Activated CD4-positive, alpha-beta memory T cell treated with anti-CD3 and anti-CD28 coated beads for 36 hours (primary cell): ENCODE measurements at places on chromosomes 16 and 17. TPM values are rescaled to one million over a fixed set of nuclear protein-coding genes. Genes with fewer than 3 reads are reported as not detected.

DNA sequence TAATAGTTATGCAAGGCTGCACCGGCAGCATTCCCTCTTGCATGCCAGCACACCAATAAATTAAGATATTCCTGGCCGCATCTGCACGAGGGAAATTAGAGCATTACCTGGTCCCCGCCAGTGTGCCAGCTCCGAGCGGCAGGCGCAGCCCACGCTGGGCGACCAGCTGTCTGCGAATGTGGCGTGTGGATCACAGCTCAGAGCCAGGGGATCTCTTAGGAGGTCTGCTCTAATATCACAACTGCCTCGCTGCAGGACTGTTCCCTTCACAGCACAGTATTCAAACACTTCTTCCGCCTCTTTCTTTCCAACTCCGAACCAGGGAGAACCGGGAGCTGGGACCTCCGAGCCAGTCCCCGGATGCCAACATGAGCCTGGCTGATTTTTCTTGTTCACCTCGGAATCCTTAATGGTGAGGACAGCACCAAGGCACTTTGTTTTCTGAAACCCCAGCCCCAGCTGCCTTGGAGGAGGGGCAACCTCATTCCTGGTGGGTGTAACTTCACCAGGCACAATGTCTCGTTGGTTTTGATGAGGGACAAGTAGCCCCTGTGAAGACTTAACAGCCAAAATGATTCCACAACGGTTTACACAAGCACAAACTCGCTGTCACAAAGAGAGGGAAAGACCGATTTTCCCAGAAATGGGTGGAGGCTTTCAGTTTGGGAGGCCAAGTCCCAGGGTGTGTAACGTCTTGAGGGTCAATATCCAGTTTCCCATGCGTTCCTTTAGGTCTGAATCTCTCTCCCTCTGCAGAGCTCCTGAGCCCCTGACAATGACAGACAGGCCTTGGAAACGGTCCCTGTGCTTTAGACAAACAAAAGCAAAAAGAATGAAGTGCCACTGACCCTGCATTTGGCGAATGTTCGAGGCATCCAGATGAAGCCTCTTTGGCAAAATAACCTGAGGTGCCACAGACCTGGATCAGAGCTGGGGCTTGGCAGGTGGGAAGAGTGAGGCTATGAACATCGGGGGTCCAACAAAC is 213.2 kb downstream of the C16orf78 start:
- no peak for DNase-seq
- H3K4me3 ChIP-seq = no peak overlapping the region
- no peaks in the 10 kb centered on the region for H3K4me1 ChIP-seq

- DNase-seq = no peak
- H3K4me3 ChIP-seq = no peak overlapping the region
- no peaks in the 10 kb centered on the region for H3K27me3 ChIP-seq
- H3K4me1 ChIP-seq = no peaks in the 10 kb centered on the region
Measured at GRCh38 chr16:58034128-58034685, 8.7 kb downstream of the MMP15 start.

- no peak overlapping the region for H3K4me3 ChIP-seq
- no peaks in the 10 kb centered on the region for H3K27me3 ChIP-seq
- no peak for DNase-seq
- no peak overlapping the region for H3K27ac ChIP-seq
Measured at GRCh38 chr16:22126037-22126558, 33.8 kb downstream of the VWA3A start.

DNA sequence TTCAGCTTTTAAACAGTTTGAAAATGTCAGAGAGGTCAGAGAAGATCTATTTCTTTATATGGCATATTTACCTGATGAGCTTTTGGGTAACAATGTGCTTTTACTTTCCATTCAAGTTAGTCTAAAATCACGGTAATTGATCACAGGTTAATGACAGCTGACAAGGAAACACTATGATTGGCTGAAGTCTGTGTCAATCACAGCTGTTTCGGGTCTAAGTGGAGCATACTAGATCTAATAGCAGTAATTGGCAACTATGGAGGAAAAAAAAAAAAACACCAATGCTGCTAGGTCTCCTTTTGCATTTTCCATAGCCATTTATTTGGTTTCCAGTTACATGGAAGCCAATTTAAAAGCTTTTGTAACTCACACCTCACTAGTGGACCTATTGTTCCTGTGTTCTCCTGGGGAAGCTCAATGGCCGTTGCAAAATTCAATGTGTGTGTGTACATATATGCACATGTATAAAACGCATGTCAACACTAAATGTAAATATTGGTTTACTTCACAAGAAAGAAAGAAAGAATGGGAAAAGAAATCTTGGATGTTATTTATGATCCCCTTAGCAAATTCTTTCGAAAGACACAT is 568.3 kb upstream of the ZFHX3 start:
- H3K4me1 ChIP-seq = no peaks in the 10 kb centered on the region
- H3K27me3 ChIP-seq = no peaks in the 10 kb centered on the region
- no peaks in the 10 kb centered on the region for H3K36me3 ChIP-seq

DNA sequence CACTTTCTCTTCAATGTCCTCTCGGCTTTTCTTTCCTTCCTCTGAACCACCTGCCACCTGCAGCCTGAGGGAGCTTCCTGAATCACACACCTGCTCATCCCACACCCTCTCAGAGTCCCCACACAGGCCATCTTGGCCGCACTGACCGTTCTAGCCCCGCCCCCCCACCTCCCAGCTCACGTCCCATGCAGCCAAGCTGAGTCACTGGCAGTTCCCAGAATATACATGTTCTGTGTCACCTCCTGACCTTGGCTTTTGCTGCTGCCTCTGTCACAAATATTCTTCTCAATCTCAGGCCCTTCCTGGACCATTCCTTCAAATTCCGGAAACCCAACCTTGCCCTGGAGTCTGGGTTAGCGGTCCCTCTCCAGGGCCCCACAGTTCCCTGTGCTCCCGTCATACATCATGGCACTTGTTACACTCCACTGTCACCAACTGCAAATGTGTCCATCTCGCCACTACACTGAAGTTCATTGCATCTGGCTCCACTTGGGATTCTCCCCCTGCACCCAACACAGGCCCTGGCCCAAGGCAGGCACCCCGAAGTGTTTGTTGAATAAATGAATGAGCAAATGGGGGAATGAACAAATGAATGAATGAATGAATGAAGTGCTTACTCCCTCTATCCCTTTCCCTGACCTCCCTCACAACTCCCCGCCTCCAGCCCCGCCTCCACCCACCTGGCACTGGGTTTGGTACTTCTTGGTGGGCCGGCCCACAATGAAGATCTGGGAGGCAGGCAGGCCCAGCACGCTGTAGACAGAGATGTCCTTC is 12.8 kb downstream of the PIMREG start:
- H3K4me3 ChIP-seq = no peak overlapping the region
- H3K27ac ChIP-seq = no peak overlapping the region
- H3K27me3 ChIP-seq = no peaks in the 10 kb centered on the region
- H3K36me3 ChIP-seq = no peaks in the 10 kb centered on the region

- no peak for DNase-seq
- H3K27ac ChIP-seq = no peak overlapping the region
Measured at GRCh38 chr16:363766-364490, 6.4 kb downstream of the MRPL28 start.

DNA sequence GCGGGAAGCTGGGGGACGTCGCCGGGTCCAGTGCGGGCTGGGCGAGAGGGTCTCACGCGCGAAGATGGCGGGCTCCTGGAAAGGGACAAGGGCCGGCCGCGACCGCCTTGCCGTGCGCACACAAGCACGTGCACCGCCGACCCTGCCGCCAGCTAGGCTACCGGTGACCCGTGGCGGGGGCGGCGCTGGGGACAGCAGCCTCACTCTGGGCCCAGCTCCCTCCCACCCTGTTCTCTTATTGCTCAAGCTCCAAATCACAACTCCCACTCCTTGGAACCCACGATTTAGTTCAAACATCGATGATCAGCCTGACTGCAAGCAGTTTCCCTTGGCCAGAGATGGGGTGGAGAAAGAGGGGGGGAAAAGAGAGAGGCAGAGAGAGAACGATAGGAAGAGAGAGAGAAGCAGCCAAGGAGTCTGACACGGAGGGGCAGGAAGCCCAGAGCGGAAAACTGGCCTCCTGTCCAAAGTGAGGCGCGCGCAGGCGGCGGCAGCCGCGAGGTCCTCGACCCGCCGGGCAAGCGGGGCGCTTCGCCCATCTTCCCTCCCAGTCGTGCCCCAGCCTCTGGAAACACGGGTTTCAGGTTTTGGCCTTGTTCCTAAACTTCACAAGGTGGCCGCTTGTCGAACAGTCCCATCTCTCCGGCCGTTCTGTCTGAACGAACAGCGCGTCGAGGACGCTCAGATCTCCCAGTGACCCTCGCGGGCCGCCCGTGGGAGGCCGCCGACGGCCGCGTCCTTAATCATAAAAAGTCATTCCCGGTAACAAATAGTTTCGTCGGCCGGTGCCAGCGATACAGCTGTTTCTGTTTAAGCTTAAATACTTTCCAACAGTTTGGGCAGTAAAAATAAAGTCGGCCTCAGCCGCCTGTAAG is 1.7 kb upstream of the CBX8 start:
- DNase-seq = peak; percentile 17
- H3K27ac ChIP-seq = no peak overlapping the region
- H3K27me3 ChIP-seq = peaks cover 38% of the 10 kb centered on the region
- H3K4me3 ChIP-seq = peak overlapping the region; percentile 13
- H3K36me3 ChIP-seq = no peaks in the 10 kb centered on the region

DNA sequence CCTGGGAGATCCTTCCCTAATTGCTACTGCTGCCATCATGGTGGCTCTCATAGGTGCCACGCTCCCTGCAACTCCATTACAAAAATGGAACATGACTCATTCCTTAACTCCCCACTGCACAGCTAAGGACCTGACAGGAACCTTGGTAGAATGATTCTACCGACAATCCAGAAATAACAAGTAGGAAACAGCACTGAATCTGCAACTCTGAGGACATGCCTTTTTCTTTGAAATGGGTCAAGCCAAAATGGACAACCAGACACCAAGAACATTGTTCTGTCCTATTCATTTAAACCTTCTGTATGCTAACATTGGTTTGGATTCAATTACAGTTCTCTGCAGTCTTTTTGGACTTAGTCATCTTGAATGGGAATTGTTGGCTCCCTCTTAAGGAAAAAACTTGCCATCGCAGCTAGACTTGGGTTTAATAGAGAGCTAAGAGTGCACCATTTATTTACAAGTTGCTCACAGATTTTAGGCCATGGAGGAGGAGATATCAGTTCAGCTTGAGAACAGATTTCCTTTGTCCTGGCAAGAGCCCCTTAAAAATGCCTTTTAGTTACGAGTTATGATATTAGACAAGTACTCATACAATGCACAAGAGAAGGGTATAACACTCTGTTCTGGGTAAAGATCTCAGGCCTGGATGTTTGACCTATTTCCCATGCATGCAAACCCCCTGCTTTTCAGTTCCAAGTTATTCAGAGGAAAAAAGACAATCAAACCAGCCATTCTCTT is 20.9 kb upstream of the NSRP1 start:
- H3K4me3 ChIP-seq = no peak overlapping the region
- no peaks in the 10 kb centered on the region for H3K36me3 ChIP-seq
- H3K27me3 ChIP-seq = peaks cover 6% of the 10 kb centered on the region
- H3K27ac ChIP-seq = no peak overlapping the region

GRCh38 chr16:58393138-58393504 is 850 bp downstream of the GINS3 start:
- H3K36me3 ChIP-seq = peaks cover 11% of the 10 kb centered on the region
- peak overlapping the region; percentile 95 for H3K4me3 ChIP-seq
- peak overlapping the region; percentile 96 for H3K27ac ChIP-seq
- H3K4me1 ChIP-seq = peaks cover 11% of the 10 kb centered on the region
- H3K27me3 ChIP-seq = no peaks in the 10 kb centered on the region
- no peak for DNase-seq

- no peak overlapping the region for H3K4me3 ChIP-seq
- peaks cover 17% of the 10 kb centered on the region for H3K4me1 ChIP-seq
- DNase-seq = peak; percentile 29
- no peaks in the 10 kb centered on the region for H3K36me3 ChIP-seq
Measured at GRCh38 chr17:57537524-57538410, 207.3 kb downstream of the CCDC182 start.

DNA sequence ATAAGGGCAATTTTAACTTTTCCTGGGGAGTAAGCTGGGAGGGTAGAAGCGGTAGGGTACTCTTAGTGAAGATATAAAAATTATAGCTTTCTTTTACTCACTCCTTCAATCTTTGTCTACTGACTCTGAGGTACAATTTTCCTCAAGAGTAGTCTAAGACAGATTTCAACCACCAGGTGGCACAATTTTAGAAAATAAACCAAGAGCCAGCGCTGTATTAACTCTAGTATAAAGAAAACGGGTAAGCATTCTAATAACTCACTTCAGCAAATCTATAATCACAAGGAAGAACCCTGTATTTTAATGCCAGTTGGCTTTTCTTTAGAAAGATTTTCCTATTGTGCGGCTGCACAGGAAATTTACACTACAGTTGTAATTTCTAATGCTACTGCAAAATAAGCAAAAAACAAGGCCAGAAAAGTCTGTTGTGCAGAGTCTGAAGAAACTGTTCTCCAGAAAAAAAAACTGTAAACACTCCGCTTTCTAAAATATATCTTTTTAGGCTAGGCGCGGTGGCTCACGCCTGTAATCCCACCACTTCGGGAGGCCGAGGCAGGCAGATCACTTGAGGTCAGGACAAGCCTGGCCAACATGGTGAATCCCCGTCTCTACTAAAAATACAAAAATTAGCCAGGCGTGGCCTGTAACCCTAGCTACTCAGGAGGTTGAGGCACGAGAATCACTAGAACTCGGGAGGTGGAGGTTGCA is 1.9 kb downstream of the CMC2 start:
- H3K27me3 ChIP-seq = no peaks in the 10 kb centered on the region
- H3K27ac ChIP-seq = peak overlapping the region; percentile 83
- peak overlapping the region; percentile 88 for H3K4me3 ChIP-seq
- peaks cover 18% of the 10 kb centered on the region for H3K36me3 ChIP-seq

DNA sequence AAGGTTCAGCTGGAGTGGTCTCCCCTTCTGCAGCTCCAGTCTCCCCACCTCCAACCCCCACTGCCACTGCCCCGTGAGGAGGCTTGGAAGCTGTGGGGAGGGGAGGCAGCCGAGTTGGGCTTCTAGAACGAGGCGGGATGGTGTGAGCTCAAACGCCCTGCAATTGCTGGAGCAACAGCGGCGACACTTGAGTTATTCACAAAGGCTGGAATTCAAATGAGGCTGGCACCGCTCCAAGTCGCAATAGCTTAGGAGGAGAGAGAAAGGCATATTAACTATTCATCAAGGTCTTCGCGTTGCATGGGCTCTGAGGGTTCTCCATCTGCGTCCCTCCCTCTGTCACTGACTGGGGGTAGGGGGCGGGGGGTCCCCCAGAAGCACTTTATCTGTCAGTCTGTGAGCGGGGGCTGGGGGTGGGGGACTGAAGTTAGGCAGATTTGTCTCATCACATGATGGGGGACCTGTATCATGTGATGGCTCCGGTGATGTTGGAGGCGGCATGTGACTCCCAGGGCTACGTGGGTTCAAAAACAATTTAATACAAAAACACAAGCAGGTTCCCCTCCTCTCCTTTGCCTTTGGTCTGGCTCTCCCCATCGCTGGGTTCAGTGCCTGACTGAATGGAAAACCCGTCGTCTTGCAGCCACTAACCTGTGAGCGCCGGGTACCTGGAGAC is 70.5 kb downstream of the RBBP6 start:
- H3K27ac ChIP-seq = no peak overlapping the region
- peaks cover 51% of the 10 kb centered on the region for H3K27me3 ChIP-seq
- H3K4me1 ChIP-seq = peaks cover 9% of the 10 kb centered on the region
- no peaks in the 10 kb centered on the region for H3K36me3 ChIP-seq
- peak; percentile 28 for DNase-seq

GRCh38 chr16:19135201-19135842 is 21.6 kb downstream of the ITPRIPL2 start:
- no peak overlapping the region for H3K27ac ChIP-seq
- peaks cover 14% of the 10 kb centered on the region for H3K4me1 ChIP-seq
- DNase-seq = no peak
- no peak overlapping the region for H3K4me3 ChIP-seq
- H3K27me3 ChIP-seq = peaks cover 2% of the 10 kb centered on the region

JPT1 gene
- total RNA-seq = 267 TPM

DDX52 gene
- 24.9 TPM for total RNA-seq

ACSM5 gene
- total RNA-seq = not detected

MYL4 gene
- not detected for total RNA-seq
